Esophagus muscularis mucosa (tissue), 4 donors: ENCODE measurements at places on chromosomes 12 and 14. TPM values are rescaled to one million over a fixed set of nuclear protein-coding genes. Genes with fewer than 3 reads are reported as not detected.
A peak's percentile ranks its signal among the peaks of the same experiment; 100 is the strongest.

Gene TCL1B
- not detected for total RNA-seq

GRCh38 chr12:7972734-7973456 is 36.9 kb upstream of the SLC2A3 start:
- peak overlapping the region; percentile 45 for H3K27ac ChIP-seq
- no peaks in the 10 kb centered on the region for H3K36me3 ChIP-seq
- DNase-seq, result no peak
- H3K27me3 ChIP-seq, result no peaks in the 10 kb centered on the region
- peaks cover 19% of the 10 kb centered on the region for H3K4me1 ChIP-seq

Gene SERPINA3
- total RNA-seq, result 284 TPM

DNA sequence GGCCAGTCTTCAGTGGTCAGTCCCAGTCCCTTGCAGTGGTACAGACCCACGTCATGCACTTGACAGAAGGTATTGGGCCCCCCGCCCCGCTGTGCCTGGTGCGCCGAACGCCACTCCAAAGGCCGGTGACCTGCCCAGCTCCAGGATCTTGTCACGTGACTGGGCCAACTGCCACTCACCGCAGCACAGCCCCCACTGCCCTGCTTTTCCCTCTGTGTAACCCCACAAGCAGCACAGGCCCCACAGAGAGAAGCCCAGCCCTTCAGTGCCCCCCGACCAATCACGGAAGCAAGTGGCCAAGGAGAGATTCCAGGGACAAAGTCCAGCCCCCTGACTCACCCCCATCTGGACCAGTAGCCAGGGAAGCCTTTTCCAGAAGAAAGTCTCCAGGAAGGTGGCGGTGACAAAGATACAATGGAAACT is 498 bp downstream of the GPR132 start:
- peak overlapping the region; percentile 62 for H3K27ac ChIP-seq
- peak overlapping the region; percentile 30 for H3K4me3 ChIP-seq
- no peaks in the 10 kb centered on the region for H3K36me3 ChIP-seq
- no peaks in the 10 kb centered on the region for H3K27me3 ChIP-seq
- peaks cover 27% of the 10 kb centered on the region for H3K4me1 ChIP-seq
- no peak for DNase-seq

DNA sequence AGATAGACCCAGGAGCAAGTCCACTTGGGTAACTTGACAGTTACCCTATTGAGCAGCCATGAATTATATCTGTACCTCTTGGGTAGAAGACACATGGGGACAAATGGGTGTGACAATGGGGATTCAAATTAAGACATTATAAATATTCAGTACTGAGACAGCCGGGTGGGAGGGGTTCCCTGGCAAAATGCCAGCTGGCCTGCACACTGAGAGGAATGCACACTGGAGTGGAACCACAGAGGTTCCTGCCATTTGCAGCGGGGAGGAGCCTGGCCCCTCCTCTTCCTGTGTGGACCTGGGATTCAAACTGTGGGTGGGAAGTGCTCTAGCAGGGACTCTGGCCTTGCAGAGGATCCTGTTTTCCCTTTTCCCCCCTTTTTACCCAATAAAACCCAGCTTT is 118.7 kb upstream of the CDKN3 start:
- H3K36me3 ChIP-seq, result no peaks in the 10 kb centered on the region
- DNase-seq, result no peak
- no peak overlapping the region for H3K4me3 ChIP-seq
- H3K27ac ChIP-seq, result no peak overlapping the region
- H3K4me1 ChIP-seq, result no peaks in the 10 kb centered on the region

GRCh38 chr12:182381-182892 is 31.5 kb downstream of the SLC6A12 start:
- H3K4me3 ChIP-seq, result no peak overlapping the region
- no peak overlapping the region for H3K27ac ChIP-seq
- H3K4me1 ChIP-seq, result peaks cover 31% of the 10 kb centered on the region

Gene APEX1
- 105 TPM for total RNA-seq

Gene SERPINA12
- total RNA-seq, result not detected

- H3K27me3 ChIP-seq, result no peaks in the 10 kb centered on the region
- H3K36me3 ChIP-seq, result no peaks in the 10 kb centered on the region
- H3K27ac ChIP-seq, result peak overlapping the region; percentile 5
- H3K4me3 ChIP-seq, result no peak overlapping the region
Observed at GRCh38 chr14:69685218-69685616, 73.8 kb downstream of the SUSD6 start.

Gene MYH6
- under 0.01 TPM for total RNA-seq

DNA sequence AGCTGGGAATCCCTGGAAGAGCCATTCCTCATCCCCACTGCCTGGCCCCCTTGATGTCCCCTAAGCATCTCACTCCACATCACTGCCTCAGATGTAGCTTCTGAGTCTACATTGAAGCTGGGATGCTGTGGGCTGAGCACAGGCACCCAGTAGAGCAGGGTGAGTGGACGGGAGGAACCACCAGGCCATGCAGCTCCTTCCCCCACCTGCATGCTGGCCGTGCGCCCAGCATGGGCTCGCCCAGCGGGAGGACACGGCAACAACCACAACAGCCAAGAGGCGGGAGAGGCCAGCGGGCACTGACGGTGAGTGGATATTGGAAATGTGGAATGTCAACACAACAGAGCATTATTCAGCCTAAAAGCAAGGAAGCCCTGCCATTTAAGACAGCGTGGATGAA is 310.9 kb downstream of the ADGRD1 start:
- DNase-seq, result no peak
- H3K27me3 ChIP-seq, result no peaks in the 10 kb centered on the region
- no peak overlapping the region for H3K27ac ChIP-seq
- no peak overlapping the region for H3K4me3 ChIP-seq

DNA sequence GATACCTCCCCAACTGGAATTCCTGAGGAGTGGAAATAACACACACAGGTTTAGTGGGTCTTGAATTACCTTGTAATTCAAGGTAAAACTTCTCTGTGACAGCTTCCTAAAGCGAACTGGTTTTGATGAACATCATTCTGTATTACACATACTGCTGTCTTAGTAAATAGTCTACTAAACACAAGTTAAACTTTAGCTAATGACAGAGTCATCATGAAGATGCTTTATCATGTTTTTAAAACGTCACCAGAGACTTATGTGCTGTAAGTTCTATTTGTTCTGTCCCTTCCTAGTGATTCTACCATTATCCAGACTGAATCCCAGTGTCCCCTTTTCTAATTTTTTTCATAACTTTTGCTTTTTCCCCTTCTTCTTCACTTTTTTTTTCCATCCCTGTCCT is 11.6 kb upstream of the GXYLT1 start:
- H3K4me1 ChIP-seq, result no peaks in the 10 kb centered on the region
- H3K36me3 ChIP-seq, result peaks cover 25% of the 10 kb centered on the region
- DNase-seq, result no peak
- H3K4me3 ChIP-seq, result no peak overlapping the region
- H3K27me3 ChIP-seq, result no peaks in the 10 kb centered on the region

DNA sequence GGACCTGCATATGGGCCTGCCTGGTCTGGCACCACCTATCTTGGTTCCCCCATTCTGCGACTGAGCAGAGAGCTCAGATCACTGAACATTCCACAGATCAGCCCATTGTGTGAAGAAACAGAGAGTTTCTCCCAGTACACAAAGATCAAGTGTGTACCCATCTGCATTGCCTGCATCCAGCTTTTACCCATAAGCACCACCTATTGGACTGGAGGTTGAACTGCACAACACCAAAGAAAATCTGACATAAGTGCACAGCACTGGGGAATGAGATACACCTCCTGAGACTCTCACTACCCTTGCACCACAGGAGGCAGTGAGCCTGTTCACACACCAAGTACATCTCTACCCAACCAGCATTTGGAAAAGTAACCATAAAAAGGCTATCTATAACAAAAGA is 362.6 kb upstream of the CLEC14A start:
- no peaks in the 10 kb centered on the region for H3K36me3 ChIP-seq
- H3K27me3 ChIP-seq, result no peaks in the 10 kb centered on the region
- H3K4me3 ChIP-seq, result no peak overlapping the region
- H3K27ac ChIP-seq, result no peak overlapping the region

Gene A2ML1
- total RNA-seq, result not detected

DNA sequence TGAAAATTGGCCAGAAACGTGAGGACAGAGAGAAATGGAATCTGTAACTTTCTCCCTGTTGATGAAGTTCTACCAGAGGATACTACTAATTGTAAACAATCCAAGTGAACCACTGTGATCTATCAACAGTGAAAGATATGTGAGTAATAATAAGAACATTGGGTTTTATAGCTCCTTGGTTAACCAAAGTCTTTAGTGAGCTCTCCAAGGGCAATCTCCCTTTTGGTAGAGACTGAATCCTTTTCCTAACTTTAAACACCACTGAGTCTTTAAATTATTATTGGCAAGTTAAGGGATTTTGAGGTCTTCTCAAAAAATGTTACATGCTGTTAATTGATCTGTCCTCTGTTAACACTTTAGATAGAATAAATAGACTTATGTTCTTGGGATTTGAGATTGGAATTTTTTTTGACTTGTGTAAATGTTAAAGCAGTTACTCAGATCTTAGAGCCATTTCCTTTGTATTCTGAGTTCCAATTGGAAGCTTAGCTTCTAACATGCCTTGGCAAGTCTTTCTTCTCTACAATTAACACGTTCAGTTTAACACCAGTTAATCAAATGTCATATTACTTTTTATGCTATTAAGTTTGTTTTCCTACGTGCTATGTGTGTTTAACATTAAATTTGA is 338.2 kb upstream of the DDHD1 start:
- H3K36me3 ChIP-seq, result no peaks in the 10 kb centered on the region
- no peak overlapping the region for H3K4me3 ChIP-seq
- no peaks in the 10 kb centered on the region for H3K27me3 ChIP-seq
- H3K27ac ChIP-seq, result no peak overlapping the region

DNA sequence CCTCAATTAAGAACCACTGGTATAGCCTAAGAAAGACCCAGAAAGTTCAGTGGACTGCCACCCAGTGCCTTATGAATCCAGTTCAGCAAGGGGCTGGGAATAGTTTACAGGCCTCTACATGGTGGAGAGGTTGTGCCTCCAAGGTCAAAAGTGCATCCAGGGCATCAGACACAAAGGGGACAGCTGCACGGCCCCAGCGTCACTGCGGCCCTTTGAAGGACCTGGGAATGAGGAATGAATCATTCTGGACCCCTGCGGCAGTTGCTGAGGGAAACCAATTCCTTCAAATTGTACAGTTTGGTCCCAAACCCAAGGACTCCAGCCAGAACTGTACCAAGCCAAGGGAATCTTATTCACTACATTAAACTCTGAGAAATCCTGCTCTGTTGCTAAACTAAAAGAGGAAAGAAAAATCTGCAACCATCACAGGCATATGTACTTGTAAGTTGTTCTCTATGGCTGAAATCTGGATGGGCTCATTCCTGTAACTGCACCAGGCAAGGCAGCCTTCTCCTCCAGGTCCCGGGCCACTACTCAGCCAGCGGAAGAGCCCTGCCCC is 10.9 kb upstream of the NGB start:
- no peak overlapping the region for H3K27ac ChIP-seq
- H3K27me3 ChIP-seq, result no peaks in the 10 kb centered on the region
- H3K36me3 ChIP-seq, result peaks cover 95% of the 10 kb centered on the region
- DNase-seq, result no peak
- no peaks in the 10 kb centered on the region for H3K4me1 ChIP-seq
- no peak overlapping the region for H3K4me3 ChIP-seq

DNA sequence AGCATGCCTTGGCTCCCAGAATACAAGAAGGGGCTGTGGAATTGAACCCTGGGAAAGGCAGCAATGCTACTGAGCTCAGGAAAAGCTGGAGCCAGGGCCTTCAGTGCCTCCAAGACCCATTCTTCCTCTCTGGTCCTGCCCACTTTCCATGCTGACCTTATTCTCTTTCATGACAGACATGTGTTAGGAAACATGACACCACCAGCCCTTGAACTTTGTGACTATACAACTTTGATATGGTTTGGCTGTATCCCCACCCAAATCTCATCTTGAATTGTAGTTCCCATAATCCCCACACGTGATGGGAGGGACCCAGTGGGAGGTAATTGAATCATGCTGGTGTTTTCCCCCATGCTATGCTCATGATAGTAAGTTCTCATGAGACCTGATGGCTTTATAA is 408.2 kb downstream of the DPF3 start:
- DNase-seq, result no peak
- H3K27me3 ChIP-seq, result no peaks in the 10 kb centered on the region

Gene RTN1
- total RNA-seq, result 2.9 TPM

Gene DNAH10
- total RNA-seq, result 1.3 TPM
